Natural killer cell (primary cell): ENCODE measurements at places on chromosomes 6 and 20. TPM values are rescaled to one million over a fixed set of nuclear protein-coding genes. Genes with fewer than 3 reads are reported as not detected.

GRCh38 chr6:147281895-147282565, 77.8 kb downstream of the STXBP5 start:
- peaks cover 28% of the 10 kb centered on the region for H3K36me3 ChIP-seq
- H3K4me1 ChIP-seq = no peaks in the 10 kb centered on the region

DNA sequence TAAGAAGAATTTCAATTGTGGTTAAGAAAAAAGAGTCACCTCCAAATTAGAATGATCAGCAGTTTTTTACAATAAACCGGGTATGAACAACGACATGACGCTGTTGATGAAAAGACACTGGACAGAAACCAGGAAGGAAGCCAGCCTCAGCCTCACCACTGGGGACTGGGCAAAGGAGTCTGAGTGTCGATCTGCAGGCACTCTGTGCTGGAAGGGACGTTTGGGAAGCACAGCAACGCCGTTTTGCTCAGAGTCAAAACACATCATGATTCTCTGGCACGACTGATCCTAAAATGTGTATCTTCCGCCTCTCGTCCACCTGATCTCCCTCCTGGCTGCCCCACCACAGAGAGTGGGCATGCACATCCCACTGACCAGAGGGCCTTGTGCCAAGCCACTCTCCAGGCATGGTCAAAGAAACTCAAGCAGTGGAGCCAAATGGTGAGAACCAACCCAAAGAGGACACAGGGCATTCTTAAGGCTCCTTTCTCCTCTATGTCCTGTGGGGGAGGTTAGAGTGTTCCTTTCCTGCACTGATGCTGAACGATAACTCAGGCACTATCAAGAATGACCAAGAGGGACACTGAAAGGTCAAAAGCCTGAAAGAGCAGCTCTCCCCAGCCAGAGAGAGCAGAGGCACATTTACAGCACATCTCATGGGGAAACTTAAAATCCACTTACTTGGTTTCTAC, 68.8 kb downstream of the AGPAT4 start:
- no peak overlapping the region for H3K4me3 ChIP-seq
- H3K36me3 ChIP-seq = peaks cover 2% of the 10 kb centered on the region
- peaks cover 6% of the 10 kb centered on the region for H3K4me1 ChIP-seq
- no peak overlapping the region for H3K27ac ChIP-seq
- no peak for DNase-seq
- no peaks in the 10 kb centered on the region for H3K27me3 ChIP-seq

GRCh38 chr6:126919947-126920346, 198.5 kb upstream of the RSPO3 start:
- no peaks in the 10 kb centered on the region for H3K36me3 ChIP-seq
- H3K4me3 ChIP-seq = no peak overlapping the region
- no peaks in the 10 kb centered on the region for H3K27me3 ChIP-seq
- no peak overlapping the region for H3K27ac ChIP-seq
- H3K4me1 ChIP-seq = no peaks in the 10 kb centered on the region

- no peak overlapping the region for H3K27ac ChIP-seq
- no peak overlapping the region for H3K4me3 ChIP-seq
- no peak for DNase-seq
- H3K27me3 ChIP-seq = no peaks in the 10 kb centered on the region
- H3K36me3 ChIP-seq = no peaks in the 10 kb centered on the region
These were observed 41.6 kb downstream of the FLRT3 start for GRCh38 chr20:14295770-14296309.

- H3K27ac ChIP-seq = no peak overlapping the region
- no peaks in the 10 kb centered on the region for H3K27me3 ChIP-seq
- no peak for DNase-seq
- no peaks in the 10 kb centered on the region for H3K36me3 ChIP-seq
- H3K4me1 ChIP-seq = no peaks in the 10 kb centered on the region
These were observed 9.4 kb upstream of the CCN2 start for GRCh38 chr6:131960371-131961133.

DNA sequence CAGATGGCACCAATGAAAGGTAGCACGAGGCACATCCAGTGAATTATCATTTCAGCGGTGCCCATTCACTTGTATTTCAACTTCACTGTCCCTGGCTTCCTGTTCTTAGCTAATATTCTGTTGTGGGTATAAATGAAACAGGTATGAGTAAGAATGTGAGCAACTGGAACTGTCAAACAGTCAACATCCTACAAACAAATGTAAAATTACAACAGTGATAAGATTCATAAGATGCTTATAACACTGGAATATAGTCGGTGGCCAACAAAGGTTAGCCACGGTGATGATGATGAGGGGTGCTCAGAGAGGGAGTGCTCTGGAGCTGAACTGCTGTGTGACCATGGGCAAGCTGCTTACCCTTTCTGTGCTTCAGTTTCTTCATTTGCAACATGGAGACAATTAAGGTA, 74.9 kb upstream of the TOX2 start:
- H3K4me3 ChIP-seq = no peak overlapping the region
- peaks cover 10% of the 10 kb centered on the region for H3K27me3 ChIP-seq
- no peak for DNase-seq
- no peak overlapping the region for H3K27ac ChIP-seq

- DNase-seq = no peak
- H3K27ac ChIP-seq = no peak overlapping the region
- no peaks in the 10 kb centered on the region for H3K27me3 ChIP-seq
- no peaks in the 10 kb centered on the region for H3K4me1 ChIP-seq
These were observed 144.0 kb upstream of the TBX18 start for GRCh38 chr6:84908304-84908904.

GRCh38 chr20:59825944-59826759, 107.3 kb downstream of the SYCP2 start:
- no peaks in the 10 kb centered on the region for H3K4me1 ChIP-seq
- H3K36me3 ChIP-seq = no peaks in the 10 kb centered on the region
- H3K27me3 ChIP-seq = no peaks in the 10 kb centered on the region
- H3K4me3 ChIP-seq = no peak overlapping the region
- DNase-seq = no peak
- H3K27ac ChIP-seq = no peak overlapping the region

DNA sequence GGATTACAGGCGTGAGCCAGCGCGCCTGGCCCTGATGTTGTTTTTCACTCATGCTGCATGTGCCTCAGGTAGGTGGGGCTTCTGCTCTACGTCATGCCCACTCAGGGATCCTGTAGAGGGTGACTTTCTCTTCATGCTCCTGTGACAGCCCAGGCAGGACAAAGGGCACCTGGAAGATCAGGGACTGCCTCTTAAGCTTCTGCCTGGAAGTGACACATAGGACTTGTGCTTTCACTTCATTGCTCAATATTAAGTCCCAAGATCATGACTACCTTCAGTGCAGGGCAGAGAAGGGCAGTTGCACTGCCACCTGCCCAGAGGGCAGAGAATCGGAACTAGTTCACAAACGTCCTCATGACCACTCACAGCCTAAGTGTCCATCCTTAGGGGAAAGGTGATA, 249.5 kb upstream of the SULF2 start:
- no peak overlapping the region for H3K4me3 ChIP-seq
- H3K27ac ChIP-seq = no peak overlapping the region
- no peaks in the 10 kb centered on the region for H3K36me3 ChIP-seq
- DNase-seq = no peak

DNA sequence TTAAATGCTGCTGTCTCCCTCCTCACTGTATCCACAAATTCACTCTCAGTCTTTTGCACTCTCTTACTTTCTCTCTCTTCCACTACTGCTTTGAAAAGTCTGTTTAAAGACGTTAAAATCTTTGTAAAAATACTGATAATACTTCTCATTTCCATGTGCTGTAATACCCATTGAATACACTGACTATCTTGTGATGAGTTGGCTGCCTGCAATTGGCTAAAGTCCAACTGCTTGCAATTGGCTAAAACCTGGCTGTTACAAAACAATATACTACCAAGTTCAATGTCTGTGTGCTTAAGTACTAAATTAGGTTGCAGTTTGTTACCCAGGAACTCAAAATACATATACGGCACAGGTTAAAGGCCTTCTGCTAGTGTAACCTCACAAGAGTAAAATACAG, 264.8 kb downstream of the THBS2 start:
- no peaks in the 10 kb centered on the region for H3K36me3 ChIP-seq
- H3K27me3 ChIP-seq = no peaks in the 10 kb centered on the region

DNA sequence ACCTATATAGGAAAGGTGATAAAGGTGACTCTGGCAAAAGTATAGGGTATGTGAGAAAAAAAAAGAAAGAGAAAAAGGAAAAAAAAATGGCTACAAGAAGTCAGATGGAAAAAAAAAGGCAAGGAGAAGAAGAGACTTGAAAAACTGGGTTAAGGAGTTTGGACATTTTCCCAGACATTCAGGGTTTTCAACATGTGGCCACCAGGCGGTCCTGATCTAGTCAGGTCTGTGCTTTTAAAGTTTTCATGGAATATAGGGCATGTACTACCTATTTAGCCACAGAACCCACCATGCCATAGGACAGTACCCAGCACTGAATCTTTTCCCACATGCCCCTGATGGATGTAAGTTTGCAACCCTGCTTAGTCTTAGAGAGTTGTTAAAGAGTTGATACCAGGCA, 433.7 kb downstream of the MAFB start:
- no peak overlapping the region for H3K4me3 ChIP-seq
- H3K36me3 ChIP-seq = no peaks in the 10 kb centered on the region
- H3K27ac ChIP-seq = no peak overlapping the region

- no peaks in the 10 kb centered on the region for H3K4me1 ChIP-seq
- no peaks in the 10 kb centered on the region for H3K36me3 ChIP-seq
- no peak for DNase-seq
- no peak overlapping the region for H3K4me3 ChIP-seq
These were observed 20.7 kb upstream of the SH3BGRL2 start for GRCh38 chr6:79610306-79611009.

DNA sequence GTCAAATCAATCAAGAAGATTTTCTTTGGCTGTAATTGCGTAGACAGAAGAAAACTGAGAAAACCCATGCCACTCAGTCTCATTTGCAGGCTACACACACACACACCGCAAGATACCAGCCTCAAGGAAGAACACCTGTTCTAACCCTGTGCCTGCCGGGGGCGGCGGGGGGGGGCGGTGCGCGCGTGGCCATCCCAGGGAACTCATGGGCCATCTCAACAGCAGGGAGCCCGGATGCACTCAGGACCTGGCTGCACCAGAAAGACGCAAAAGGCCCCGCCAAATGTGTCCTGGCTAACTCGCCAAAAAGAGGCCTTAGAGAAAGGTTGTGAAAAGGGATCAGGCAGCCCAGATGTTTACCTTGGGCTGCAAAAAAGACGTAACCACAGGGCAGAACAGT, 2.1 kb downstream of the B3GAT2 start:
- H3K27me3 ChIP-seq = peaks cover 25% of the 10 kb centered on the region
- H3K4me3 ChIP-seq = no peak overlapping the region
- DNase-seq = no peak

- DNase-seq = no peak
- no peaks in the 10 kb centered on the region for H3K27me3 ChIP-seq
- no peak overlapping the region for H3K27ac ChIP-seq
- peaks cover 4% of the 10 kb centered on the region for H3K36me3 ChIP-seq
- no peaks in the 10 kb centered on the region for H3K4me1 ChIP-seq
- H3K4me3 ChIP-seq = no peak overlapping the region
These were observed 105.5 kb downstream of the TULP4 start for GRCh38 chr6:158417760-158418098.

DNA sequence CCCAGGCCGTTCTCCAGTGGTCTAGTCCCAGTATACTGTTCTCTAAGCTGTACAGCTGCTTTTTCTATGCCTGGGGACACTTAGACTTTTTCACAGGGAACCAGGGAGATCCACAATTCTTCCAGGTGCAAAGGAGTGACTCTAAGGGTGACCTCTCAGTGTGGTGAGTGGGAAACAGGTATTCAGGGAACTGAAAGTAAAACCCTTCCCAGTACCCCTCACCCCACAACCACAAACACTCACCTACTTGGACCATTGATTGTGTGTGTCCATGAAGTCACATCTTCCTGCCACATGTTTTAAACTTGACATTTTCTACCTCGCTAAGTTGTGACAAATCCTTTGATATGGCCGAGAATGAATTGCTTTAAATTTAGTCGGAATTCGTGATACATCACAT, 183.6 kb downstream of the CLIC5 start:
- H3K27ac ChIP-seq = no peak overlapping the region
- H3K4me1 ChIP-seq = peaks cover 7% of the 10 kb centered on the region
- no peaks in the 10 kb centered on the region for H3K27me3 ChIP-seq
- H3K36me3 ChIP-seq = no peaks in the 10 kb centered on the region
- no peak overlapping the region for H3K4me3 ChIP-seq

GRCh38 chr6:150527100-150527499, 72.6 kb upstream of the PLEKHG1 start:
- H3K36me3 ChIP-seq = no peaks in the 10 kb centered on the region
- no peak for DNase-seq
- no peak overlapping the region for H3K27ac ChIP-seq
- H3K4me3 ChIP-seq = no peak overlapping the region
- H3K4me1 ChIP-seq = no peaks in the 10 kb centered on the region
- no peaks in the 10 kb centered on the region for H3K27me3 ChIP-seq

DNA sequence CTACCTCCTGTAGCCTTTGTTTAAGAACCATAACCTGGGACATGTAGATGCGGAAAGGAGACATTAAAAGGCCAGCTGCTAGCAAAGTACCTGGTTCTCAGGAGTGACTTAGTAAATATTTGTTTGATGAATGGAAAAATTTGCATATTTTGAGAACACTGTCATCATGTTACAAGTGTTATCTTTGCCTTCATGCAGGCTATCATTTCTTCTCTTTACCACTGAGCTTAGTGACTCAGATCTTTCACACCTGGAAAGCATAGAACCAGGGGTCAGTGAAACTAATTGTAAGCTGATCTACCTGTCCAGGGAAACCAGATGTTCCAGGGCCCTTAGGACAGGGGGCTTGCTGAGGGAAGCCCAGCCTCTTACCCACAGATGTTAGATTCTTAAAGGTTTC, 5.4 kb downstream of the ZFP57 start:
- peaks cover 2% of the 10 kb centered on the region for H3K27me3 ChIP-seq
- H3K27ac ChIP-seq = no peak overlapping the region
- H3K4me1 ChIP-seq = peaks cover 4% of the 10 kb centered on the region

DNA sequence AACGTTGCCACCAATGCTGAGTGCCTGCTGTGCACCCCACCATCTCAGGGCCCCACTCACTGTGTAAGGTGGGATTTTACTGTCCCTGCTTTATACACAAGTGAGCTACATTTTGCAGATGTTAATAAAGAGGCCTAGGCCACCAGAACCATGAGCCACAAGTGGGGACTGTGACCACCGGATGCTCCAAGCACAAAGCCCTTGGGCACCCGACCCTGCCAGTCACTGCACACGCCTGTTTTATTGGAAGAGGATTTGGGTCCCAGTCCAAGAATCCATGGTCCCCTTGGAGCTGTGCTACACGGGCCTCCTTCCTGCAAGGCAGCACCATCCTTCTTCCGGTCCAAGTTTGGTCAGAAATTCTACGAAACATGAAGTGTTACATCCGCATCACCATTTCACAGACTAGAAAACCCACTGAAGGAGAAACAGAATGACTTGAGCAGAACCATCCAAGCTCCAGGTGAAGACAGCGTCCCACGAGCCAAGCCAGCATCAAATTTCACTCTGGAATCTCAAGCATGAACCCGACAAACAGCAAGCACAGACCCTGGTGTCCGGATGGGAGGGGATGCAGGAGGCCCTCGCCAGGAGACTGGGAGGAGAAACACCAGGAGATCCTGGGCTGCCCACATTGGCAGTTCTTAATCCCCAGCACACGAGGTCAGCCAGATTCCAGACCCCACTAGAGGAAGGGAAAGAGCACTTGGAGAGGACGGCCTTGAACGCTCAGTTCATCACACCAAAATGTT, 226.9 kb downstream of the DLL1 start:
- no peaks in the 10 kb centered on the region for H3K27me3 ChIP-seq
- no peak for DNase-seq
- H3K27ac ChIP-seq = no peak overlapping the region
- H3K36me3 ChIP-seq = no peaks in the 10 kb centered on the region
- no peaks in the 10 kb centered on the region for H3K4me1 ChIP-seq

RSPO4 gene
- 0.70 TPM for total RNA-seq

B3GALT4 gene
- total RNA-seq = 23.1 TPM

PI16 gene
- 1.1 TPM for total RNA-seq

KPNA5 gene
- total RNA-seq = 28.6 TPM

SLC17A3 gene
- 2.4 TPM for total RNA-seq

SDCBP2 gene
- 2.6 TPM for total RNA-seq
